Activated naive CD4-positive, alpha-beta T cell treated with Interleukin-2 at 50 U/mL for 16 hours (primary cell): ENCODE measurements at places on chromosomes 11 and 22.

GRCh38 chr22:47054231-47055072 lies 292.0 kb downstream of the TBC1D22A start:
- no peak for DNase-seq

DNA sequence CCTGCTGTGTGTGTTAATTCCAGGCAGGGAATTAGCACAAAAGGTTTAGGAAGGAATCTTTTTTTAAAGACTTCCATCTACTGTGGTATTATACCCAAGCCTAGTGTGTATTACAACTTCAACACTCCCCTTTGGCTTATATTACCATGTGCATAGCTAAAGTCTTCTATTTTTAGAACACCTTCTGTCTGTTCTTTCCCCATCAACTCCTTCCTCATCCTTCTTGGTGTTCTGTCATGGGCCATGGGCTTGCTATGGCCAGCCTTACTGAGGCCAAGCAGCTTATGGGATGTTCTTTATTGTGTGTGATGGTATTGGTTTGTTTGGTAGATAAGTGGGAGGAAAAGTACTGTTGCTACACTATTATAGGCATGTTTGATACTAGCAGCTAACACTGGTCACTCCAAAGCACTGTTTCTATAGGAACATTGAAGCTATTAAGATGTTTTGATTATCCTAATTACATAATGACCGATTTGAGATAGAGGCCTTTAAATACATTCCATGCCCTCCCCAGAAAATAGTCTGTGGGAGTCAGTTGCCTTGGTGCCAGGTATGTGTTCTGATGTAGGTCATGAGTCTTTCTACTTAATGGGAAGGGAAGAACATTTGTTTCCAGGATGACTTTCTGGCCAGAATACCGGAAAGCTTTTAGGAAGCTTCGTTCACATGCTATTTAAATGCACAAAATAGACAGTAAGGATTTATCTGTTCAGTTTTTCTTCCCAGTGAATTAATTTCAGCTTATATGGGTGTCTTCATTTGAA lies 16.5 kb downstream of the MCAM start:
- no peak for DNase-seq

DNA sequence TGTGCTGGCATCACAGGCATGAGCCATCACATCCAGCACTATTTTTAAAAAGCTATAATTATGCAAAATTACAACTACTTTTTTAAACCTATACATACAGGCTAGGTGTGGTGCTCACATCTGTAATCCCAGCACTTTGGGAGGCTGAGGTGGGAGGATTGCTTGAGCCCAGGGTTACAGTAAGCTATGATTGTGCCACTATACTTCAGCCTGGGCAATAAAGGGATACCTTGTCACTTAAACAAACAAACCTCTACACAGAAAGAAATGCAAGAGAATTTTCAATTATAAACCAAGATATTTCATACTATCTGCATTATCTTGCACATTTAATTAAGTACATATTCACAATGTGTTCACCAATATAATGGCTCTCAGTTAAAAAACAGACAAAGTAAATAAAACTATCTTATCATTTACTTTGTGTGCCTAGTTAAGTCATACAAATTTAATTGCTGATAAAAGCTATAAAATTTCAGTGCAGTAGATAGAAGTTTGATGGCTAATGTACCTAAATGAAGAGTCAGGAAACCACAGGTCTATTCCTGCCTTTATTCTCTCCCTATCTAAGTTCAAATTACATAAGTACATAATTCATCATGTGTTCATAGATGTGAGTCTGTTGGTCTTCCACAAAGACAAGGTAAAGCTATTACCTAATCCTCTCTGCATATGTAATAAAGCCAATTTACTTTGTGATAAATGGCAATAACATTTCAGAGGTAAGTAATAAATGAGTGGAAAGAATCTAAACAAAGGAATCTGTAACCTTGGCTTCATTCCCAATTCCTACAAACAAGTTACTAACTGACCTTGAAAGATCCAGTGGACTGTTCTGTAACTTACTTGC lies 9.0 kb upstream of the RDX start:
- no peak for DNase-seq

DNA sequence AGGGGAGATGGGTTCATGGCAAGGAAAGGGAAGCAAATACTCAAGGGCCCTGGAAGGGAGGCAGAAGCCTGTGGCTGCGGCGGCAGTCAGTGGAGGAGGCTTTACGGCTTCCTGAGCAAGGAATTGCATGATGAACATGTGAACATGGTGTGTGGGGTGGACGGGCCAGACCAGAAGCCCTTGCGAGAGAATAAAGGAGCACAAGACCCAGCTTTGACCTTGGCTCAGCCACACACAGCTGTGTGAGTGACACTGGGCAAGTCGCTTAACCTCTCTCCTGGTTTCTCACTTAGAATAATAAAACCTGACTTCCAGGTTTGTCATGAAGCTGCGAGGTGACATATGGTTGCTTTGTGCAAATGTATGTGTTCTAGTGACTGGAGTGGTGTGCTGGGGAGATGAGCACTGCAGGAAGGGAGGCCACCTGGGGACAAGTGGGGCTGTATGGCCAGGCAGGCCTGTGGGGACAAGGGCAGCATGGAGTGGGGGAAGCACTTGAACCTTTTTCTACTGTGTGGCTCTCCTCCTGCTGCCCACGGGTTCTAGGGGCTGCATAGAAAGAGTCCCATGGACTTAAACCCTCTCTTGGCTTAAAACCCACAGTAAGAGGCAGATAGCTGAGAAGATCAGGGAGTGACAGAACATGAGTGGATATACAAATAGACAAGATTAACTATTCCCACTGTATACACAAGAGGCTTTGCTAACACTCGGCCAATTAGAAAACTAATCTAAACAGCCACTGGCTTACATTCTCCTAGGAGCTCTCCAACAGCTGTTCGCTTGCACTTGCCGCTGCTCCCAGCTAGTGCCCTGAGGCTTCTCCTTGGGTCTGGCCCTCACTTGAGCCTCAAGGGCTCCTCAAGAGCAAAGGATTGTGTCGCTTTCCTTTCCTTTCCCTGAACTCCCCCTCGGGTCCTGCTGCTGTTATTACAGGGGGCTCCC lies 67.3 kb upstream of the CDON start:
- DNase-seq: no peak

DNA sequence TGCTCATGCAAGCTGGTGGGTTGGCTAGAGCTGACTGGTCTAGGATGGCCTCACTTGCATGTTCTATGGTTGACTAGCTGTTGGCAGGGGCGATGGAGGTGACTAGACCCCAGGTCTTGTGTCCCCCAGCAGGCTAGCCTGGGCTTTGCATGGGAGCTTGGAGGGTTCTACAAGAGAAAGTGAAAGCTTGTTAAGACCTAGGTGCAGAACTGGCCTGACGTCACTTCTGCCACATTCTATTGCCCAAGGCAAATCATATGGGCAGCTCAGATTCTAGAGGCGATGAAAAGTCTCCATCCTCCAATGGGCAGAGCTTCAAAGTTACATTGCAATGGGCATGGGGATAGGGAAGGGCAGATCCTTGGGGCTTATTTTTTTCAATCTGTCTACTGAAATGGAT lies 170.9 kb downstream of the MIAT start:
- no peak for DNase-seq
